Cortex of kidney (tissue), 1 donor: ENCODE measurements at places on chromosomes 2 and 18.

- no peak for DNase-seq
These were observed 5.8 kb downstream of the BIN1 start for GRCh38 chr2:127101048-127101611.

DNA sequence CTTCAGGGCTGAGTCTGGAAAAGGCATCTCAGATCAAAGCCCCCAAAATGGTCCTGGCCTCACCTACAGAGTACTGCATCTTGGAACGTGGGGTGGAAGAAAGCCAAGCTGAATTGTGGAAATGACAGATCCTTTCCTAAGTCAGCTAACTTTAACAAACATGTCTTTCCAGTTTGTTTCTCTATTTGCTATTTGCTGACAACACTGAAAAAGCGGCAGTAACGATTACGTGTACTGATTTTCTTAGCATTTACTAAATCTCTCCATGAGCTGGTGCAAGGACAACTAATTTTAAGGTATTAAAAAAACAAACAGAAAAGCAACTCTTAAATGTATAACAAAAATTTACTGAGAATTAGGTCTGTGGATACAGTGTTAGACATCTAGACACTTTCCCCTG lies 1.1 kb downstream of the HIBCH start:
- no peak for DNase-seq

DNA sequence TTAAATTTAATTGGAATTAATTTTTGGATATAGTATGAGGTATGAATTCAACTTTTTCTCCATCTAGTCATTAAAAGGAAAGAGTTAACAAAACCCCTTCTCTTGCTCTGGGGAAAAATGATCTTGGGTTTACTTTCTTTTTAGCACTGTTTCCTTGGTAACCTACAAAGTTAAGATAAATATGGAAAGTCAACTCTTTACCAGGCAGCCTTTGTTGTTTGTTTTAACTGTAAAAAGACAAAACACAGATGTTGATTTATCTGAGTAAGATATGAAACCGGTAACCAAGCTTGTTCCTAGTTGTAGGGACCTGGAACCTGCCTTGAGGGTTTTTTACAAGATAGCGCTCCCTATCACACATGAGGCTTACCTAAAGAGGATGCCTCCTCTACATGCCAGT lies 10.1 kb upstream of the SANBR start:
- no peak for DNase-seq

DNA sequence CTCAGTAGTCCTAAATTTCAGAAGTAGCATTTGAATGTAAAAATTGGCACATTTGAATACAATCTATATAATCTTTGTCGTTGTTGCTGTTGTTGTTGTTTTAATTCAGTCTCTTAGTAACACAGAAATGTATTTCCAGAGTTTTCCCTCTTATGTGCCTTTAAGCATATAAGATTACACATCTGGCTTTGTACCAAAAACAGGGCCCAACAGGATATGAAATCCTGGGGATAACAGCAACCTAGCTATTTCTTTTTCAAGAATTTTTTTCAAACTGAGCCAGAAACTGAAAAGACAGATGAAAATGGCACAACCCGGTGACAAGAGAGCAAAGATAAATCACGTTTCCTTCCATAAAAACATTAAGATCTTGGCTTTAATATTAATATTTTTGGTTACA lies 906.7 kb downstream of the NRXN1 start:
- DNase-seq = no peak

DNA sequence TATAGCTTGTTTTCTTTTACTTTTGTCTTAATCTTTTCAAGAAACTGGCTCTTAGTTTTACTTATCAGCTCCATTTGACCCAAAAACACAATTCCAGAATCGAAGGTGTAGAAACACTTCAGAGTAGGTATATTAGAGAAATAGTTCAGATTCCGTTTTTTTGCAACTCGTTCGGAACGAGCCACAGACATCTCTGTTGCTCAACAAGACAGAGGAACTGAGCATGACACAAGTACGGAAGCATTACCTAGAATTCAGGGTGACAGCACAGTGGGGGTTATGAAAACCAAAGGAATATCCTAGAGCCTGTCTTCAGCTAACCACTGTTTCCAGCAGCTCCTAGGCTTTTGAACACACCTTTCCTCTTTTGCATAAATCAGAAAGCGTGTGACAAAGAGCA lies 5.0 kb downstream of the HRH4 start:
- DNase-seq = no peak
